Cardiac muscle cell (in vitro differentiated cells and primary cell): ENCODE measurements at places on chromosomes 1 and 21.
A peak's percentile ranks its signal among the peaks of the same experiment; 100 is the strongest.

- DNase-seq, result peak; percentile 43
Measured at GRCh38 chr1:25610822-25611630, 5.6 kb upstream of the MAN1C1 start.

GRCh38 chr1:83770319-83770661, 228.6 kb downstream of the TTLL7 start:
- DNase-seq, result no peak

GRCh38 chr1:202888221-202888530, 773 bp downstream of the RABIF start:
- DNase-seq, result no peak

DNA sequence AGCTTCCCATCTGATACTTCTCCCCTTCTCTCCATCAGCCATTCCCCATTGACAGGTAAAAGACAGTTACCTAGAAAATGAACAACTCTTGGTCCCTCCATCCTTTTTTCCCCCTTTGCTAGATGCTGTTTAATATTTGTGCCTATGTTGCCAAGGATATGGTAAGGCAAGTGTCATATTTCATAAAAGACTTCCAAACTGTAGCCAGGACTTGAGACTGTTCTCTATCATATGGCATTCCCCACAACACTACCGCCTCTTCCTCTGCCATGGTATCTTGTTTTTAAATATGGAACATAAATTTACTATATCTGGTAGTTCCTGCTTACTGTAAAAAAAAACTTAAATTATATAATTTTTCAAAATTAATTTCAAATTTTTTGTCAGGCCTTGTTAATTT, 97.2 kb downstream of the PHTF1 start:
- no peak for DNase-seq

DNA sequence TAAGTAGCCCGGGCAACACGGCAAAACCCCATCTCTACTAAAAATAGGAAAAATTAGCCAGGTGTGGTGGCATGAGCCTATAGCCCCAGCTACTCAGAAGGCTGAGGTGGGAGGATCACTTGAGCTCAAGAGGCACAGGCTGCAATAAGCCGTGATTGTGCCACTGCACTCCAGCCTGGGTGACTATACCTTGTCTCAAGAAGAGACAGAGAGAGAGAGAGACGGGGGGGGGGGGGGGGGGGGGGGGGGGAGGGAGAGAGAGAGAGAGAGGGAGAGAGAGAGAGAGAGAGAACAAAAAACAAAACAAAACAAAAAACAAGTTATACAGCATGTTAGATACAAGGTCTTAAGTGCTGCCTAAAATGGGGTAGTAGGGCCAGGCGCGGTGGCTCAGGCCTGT, 77.8 kb upstream of the ZNF281 start:
- DNase-seq, result peak; percentile 8

DNA sequence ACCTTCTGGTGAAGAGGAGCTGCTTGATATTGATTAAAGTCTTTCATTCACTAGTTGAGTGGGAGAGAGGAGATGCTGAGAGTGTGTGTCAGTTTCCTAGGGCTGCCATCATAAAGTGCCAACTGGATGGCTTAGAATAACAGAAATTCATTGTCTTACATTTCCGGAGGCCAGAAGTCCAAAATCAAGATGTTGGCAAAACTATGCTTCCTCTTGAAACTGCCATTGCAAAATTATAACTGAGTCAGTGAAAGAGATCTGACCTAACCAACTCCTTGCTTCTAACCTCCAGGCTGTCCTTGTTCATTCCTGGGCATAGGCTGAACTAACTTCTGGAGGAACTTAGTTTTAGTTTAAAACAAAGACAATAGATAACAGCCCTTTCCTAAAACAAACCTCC, 47.1 kb downstream of the PTGS2 start:
- peak; percentile 14 for DNase-seq

GRCh38 chr1:71587961-71588360, 507.1 kb upstream of the ZRANB2 start:
- DNase-seq, result peak; percentile 25

DNA sequence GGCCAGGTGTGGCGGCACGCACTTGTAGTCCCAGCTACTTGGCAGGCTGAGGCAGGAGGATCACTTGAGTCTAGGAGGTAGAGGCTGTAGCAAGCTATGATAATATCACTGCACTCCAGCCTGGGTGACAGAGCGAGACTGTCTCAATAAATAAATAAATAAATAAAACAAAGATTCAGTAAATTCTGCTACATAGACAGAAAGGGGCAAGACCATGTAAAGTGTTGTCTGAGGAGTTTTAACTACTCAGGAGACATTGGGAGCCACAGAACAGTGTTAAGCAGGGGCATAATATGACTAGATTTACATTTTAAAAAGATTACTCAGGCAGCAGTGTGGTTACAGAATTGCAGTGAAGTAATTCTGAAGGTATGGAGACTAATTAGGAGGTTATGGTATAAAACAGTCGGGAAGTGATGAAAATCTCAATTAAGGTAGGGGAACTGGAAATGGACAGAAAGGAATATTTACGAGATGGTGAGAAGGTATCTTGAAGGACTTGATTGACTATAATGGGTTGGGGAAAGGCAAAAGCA, 94.7 kb downstream of the ATP1B1 start:
- no peak for DNase-seq

- peak; percentile 66 for DNase-seq
Measured at GRCh38 chr1:112544751-112545150, 36.0 kb downstream of the WNT2B start.

DNA sequence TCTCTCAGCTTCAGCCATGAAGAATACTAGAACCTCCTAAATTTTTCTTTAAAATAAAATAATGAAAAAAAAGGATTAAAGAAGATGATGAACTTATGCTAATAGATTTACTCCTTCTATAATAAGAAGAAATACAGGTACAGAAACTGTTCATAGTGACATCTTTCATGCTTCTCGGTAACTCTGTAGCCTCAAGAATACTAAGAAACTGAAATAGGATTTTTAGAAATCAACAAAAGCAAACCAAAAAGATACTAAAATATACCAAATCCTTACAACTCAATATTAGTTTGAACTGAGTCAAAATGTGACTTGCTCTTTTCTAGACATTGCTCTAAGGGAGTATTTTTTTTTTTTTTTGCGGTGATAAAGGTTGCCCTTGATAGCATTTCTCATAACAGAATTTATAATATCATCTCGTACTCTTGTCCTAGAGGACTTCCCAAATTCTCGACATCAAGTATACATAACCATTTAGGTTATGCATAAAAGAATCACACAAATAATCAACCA, 42.8 kb downstream of the ZZZ3 start:
- DNase-seq, result no peak

- no peak for DNase-seq
Measured at GRCh38 chr1:161981735-161982506, 41.7 kb downstream of the OLFML2B start.

- DNase-seq, result no peak
Measured at GRCh38 chr1:3762151-3762872, 10.1 kb downstream of the CCDC27 start.

GRCh38 chr1:210340841-210341240, 12.1 kb downstream of the HHAT start:
- DNase-seq, result no peak

GRCh38 chr1:42552636-42553035, 89.5 kb downstream of the CCDC30 start:
- no peak for DNase-seq

DNA sequence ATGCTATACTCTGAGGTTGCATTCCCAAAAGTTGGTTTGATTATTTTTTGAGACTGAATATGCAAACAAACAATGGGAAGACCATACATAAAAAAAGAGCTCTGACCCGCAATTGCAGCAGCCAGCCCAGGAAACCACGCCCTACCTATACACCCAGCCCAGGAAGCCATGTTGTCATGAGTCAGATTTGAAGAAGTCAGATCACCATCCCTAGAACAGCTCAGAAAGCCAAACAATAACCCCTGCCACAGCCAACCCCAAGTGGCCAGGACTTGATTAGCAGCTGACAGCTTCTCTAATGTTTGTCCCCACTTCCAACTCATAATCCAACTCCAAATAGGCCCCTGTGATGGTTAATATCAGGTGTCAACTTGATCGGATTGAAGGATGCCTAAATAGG, 621.9 kb downstream of the NPHP4 start:
- DNase-seq, result no peak

GRCh38 chr1:150549496-150550221, 451 bp downstream of the ADAMTSL4 start:
- no peak for DNase-seq

GRCh38 chr21:31255896-31256295, 88.2 kb downstream of the TIAM1 start:
- no peak for DNase-seq

DNA sequence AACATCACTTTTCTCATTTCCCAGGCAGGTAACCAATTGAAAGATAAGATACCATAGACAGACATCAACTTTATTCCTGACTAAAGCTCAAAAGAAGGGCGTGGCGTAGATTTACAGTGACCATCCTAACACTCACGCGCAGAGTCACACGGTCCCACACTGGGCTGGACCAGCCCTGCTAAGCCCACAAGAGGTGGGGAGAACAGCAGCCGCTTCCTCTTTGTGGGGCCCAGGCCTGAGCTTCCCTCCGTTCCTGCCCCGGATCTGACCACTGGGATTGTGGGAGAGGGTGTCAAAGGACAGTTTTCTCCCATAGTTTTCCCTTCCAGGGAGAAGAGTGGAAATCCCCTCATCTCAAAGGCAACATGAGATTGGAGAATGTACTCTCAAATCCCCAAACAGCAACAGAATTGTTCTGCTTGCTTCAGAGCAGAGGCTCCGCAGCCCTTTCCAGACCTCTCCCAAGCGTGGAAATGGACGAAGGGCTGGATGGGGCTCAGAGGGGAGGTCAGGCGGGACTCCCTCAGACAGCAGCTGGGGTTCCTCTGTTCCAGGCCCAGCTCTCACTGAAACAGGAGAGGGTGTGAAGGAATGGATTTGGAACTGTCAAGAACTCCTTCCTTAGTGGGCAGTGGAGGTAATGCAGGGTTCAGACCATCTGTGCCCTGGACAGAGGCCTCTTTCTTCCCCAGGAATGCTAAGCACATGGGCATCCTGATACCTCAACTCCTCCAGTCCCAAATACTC, 33.7 kb downstream of the L1TD1 start:
- DNase-seq, result no peak

DNA sequence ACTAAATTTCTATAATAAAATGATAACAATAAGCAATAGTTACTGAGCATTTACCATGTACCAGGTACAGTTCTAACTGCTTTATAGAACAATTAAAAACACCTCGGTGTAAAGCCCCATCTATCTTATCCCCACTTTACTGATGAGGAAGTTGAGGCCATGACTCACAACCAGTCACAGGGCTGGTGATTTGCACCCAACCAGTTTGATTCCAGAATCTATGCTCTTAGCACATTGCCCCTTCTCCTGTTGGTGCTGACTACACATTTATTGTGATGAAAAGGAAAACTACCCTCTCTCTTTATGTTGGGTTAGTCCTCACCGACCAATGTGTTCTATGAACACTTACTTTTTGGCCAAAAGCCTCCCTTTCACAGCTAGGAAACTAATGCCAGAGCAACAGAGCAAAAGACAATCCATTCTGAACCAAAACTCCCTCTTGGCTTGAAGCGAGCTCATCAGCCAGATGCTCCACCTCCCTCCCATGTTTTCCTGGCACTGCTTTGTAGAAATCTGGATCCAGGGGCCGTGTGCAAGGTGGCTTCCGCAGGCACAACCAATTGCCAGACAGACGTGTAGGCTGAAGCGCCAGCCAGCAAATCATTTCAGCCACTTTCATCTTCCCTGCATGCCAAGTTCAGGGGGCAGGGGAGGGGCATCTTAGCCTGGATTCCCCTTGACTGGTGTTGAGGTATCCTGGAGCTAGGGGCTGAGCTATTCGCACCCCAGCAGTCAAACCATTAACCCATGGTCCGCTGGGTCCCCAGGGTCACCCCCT, 32.0 kb upstream of the SLC30A1 start:
- peak; percentile 74 for DNase-seq

- DNase-seq, result no peak
Measured at GRCh38 chr1:1205769-1206375, 520 bp downstream of the TNFRSF18 start.

GRCh38 chr1:217133958-217134856, 411.0 kb upstream of the ESRRG start:
- peak; percentile 68 for DNase-seq

DNA sequence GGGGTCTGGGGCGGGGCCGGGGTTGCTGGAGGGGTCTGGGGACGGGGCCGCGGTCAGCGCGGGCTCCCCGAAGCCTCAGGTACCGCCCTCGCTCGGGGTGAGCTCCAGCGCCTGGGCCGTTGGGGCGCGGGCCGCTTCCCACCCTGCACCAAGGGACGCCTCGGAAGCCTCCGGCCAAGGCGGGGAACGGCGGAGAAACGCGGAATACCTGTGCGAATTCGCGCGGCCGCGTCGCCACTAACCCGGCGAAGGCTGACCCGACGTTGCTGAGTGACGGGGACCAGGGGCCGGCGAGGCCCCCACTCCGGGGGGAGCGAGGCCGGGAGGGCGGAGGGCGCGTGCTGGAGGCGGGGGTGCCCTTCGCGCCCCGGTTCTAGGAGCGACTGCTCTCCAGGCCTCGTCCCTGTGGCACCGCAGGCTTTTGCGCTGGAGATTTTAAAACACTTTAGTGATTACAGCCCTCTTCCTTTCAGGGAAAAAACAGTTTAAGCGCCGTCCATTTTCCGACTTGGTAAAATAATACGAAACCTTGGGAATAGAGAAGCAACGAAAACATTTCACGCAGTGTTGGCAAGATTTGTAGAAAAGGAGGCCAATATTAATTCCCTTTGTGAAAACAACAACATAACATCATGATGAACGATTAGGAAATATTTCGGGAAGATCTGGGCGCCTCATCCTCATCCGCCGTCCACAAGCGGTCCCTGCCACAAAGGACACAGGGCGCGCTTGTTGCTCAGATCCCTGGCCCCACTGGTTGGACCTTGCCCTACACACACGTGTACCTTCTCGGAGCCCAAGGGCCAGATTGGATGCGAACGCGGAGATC, 971 bp upstream of the GNG4 start:
- no peak for DNase-seq

DNA sequence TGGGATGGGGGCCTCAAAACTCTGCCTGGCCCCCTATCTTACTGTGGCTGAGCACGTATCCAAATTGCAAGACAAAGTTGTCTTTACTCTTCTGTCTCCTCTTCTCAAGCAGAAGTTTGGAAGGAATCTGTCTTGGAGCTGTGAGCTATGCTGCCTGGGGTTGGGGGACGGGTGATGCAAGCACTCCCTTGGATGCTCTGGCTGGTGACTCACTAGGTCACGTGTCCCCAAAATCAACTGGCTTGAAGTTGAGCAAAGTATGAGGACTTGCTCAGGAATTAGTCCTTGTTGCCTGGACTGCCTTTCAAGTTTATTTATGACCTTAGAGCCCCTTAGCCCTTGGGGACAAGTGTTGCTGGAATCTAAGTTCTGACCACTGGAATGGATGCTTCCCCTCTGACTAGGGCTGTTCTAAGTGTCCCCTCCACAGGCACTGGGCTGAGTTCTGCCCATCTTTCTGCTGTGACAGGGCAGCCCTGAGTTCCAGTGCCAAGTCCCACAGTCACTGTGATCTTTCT, 269.5 kb downstream of the HHAT start:
- no peak for DNase-seq
